Epithelial cell of proximal tubule (primary cell): ENCODE measurements at places on chromosomes 3 and 15. TPM values are rescaled to one million over a fixed set of nuclear protein-coding genes. Genes with fewer than 3 reads are reported as not detected.

DNA sequence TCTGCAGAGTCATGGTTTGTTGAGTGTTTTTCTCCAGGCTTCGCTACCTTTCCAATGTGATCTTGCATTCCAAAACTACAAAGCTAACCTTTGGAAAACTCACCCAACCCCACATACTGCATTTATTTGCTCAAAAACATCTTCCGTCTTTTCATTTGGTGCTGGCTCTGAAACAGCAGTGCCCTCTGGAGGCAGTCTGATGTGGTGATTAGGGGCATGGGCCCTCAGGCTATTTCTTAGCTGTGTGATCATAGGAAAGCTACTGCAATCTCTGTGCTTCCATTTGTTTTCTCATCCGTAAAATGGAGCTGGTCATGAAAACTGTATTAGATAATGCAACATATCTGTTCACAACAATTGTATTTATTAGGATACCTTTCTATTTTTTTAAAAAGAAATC is 47.0 kb downstream of the MTHFS start:
- DNase-seq = no peak

- no peak for DNase-seq
These were observed 20.4 kb upstream of the LAMP3 start for GRCh38 chr3:183182732-183183610.

SLC27A2 gene
- 6.0 and 6.2 TPM in 2 replicates for total RNA-seq

- no peak for DNase-seq
These were observed 91.9 kb downstream of the WDR76 start for GRCh38 chr15:43918717-43919116.

DNA sequence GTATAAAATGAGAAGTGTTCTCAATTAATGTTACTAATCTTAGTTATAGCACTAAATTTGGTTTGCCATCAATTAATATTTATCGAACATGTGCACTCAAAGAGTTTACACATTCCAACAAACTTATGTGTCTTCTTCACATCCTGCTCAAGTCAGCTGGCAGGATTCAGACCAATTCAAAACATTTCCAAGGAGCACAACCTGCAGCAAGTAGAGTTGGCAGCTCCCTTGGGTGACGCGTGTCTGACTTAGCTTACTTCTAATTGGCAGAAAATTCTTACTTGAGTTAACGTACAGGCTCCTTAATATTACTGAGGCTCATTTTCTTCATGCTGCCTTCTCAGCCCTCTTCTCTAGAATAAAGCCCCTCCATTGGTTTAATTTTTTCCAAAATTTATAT is 110.4 kb upstream of the PFN2 start:
- DNase-seq = no peak

GRCh38 chr3:113287803-113288648 is 76.7 kb downstream of the BOC start:
- no peak for DNase-seq
